ENCODE measurements at places on chromosomes 5 and 9.
A peak's percentile ranks its signal among the peaks of the same experiment; 100 is the strongest.

- no peaks in the 10 kb centered on the region for H3K36me3 ChIP-seq
- no peak for DNase-seq
- H3K4me3 ChIP-seq = no peak overlapping the region
- peaks cover 2% of the 10 kb centered on the region for H3K4me1 ChIP-seq
Observed at GRCh38 chr9:114499528-114499927, 5.7 kb downstream of the WHRN start.

DNA sequence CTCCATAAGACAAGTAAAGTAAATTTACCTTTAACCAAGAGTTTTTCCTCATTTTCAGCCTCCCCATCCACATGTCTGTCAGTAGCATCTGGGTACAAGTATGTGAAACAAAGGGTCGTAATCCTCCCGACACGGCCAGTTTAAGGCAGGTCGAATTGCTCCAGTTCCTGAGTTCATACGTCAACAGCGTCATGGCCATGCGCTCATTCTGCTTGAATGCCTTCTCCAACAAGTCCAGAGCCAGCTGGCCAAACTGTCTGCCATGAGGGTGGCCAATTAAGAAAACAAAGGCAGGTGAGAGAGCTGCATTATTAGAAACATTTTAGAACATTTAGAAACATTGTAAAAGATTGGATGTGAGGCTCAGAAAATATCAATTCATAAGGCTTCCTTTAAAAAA, 87.5 kb downstream of the TRPM6 start:
- no peak for DNase-seq
- H3K27ac ChIP-seq = no peak overlapping the region
- H3K4me3 ChIP-seq = no peak overlapping the region
- H3K36me3 ChIP-seq = no peaks in the 10 kb centered on the region

- no peak overlapping the region for H3K4me3 ChIP-seq
- no peak for DNase-seq
- H3K27ac ChIP-seq = no peak overlapping the region
- no peaks in the 10 kb centered on the region for H3K27me3 ChIP-seq
- no peaks in the 10 kb centered on the region for H3K4me1 ChIP-seq
Observed at GRCh38 chr9:86222667-86223066, 36.8 kb downstream of the C9orf153 start.

DNA sequence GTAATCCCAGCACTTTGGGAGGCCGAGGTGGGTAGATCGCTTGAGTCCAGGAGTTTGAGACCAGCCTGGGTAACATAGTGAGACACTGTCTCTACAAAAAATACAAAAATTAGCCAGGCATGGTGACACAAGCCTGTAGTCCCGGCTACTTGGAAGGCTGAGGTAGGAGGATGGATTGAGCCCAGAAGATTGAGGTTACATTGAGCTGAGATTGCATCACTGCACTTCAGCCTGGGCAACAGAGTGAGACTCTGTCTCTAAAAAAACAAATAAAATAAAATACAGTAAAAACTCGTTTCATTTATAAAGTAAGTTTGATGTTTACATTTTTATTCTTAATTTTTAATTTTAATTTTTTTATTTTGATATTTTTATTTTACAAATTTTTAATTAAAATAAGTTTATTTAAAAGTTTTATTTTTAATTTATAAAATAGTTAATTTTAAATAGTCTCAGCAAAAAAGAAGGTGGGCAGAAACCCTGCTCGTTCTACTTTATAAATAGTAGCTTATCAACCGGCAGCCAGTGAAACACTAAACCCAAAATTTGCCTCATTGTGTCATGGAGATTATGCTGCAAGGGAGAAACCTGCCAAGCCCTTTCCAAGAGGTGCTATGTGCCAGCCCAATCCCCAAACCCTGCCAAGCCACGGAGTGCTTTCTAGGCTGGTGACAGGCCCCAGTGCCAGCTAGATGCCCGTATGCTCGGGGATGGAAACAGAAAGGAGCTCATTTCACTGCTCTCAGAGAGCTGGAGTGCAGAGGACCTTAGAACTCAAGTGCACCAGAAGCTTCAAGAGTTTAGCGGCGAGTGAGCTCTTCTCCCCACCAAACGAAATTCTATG, 38.9 kb downstream of the SERINC5 start:
- no peak for DNase-seq
- no peak overlapping the region for H3K27ac ChIP-seq
- no peaks in the 10 kb centered on the region for H3K27me3 ChIP-seq
- no peak overlapping the region for H3K4me3 ChIP-seq
- peaks cover 23% of the 10 kb centered on the region for H3K36me3 ChIP-seq
- peaks cover 5% of the 10 kb centered on the region for H3K4me1 ChIP-seq

- H3K36me3 ChIP-seq = peaks cover 27% of the 10 kb centered on the region
- no peak for DNase-seq
- H3K27ac ChIP-seq = peak overlapping the region; percentile 36
- H3K4me3 ChIP-seq = no peak overlapping the region
Observed at GRCh38 chr5:673161-673830, 19.9 kb downstream of the TPPP start.

DNA sequence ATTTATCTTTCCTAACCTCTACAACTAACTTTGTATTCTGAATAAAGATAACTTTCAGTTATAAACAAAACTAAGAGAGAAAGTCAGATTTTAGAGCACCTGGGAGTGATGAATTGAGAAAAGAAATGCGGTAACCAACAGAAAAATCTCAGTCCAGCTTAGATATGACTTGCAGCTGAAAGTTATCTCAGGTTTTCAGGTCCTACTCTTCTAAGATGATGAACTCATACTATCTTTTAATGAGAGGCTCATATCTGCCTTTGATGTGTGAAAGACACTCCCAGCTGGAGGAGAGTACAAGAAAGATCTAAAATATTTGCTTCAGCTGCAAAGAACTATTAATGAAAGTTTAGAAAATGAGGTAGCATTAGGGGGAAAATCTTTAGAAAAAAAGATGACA, 190.5 kb downstream of the DENND1A start:
- peaks cover 2% of the 10 kb centered on the region for H3K36me3 ChIP-seq
- no peak overlapping the region for H3K4me3 ChIP-seq
- no peaks in the 10 kb centered on the region for H3K4me1 ChIP-seq
- H3K27ac ChIP-seq = no peak overlapping the region

DNA sequence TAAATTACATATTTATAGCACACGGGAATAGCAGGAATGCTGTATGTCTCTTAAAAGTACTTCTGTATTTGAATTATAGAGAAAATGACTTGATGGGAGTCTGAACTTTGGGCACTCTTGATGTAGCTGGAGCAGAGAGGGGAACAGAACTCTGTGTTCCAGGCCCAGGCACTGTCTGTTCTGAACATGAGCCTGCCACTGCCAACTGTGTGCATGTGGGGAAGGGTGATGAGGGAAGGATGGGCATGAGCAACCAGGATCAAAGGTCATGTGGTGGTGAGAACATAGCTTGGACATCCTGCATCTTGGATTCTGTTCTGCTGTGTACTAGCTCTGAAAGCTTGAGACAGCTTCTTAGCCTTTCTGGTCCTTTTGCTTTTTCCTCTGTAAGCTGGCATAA, 16.4 kb upstream of the ZBED3 start:
- no peaks in the 10 kb centered on the region for H3K4me1 ChIP-seq
- H3K27me3 ChIP-seq = no peaks in the 10 kb centered on the region
- H3K4me3 ChIP-seq = no peak overlapping the region
- no peak for DNase-seq

- H3K27ac ChIP-seq = no peak overlapping the region
- H3K27me3 ChIP-seq = no peaks in the 10 kb centered on the region
- DNase-seq = no peak
- no peak overlapping the region for H3K4me3 ChIP-seq
- no peaks in the 10 kb centered on the region for H3K36me3 ChIP-seq
- no peaks in the 10 kb centered on the region for H3K4me1 ChIP-seq
Observed at GRCh38 chr9:107090218-107090617, 192.9 kb upstream of the RAD23B start.

DNA sequence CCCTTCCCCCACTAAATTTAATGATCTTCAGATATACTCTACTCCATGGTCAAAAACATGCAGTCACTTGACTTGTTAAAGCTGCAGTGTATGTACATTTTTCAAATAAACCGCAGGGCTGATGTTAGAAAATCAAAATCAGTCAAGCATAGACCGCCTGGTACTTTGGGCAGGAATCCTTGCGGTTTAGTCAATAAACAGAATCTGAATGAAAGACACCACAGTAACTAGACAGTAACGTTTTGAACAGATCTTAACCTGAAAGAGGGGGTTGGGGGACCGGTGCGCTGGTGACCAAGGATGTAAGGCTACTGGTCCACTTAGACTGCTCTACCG, 188.8 kb downstream of the BNC2 start:
- no peak for DNase-seq
- no peak overlapping the region for H3K27ac ChIP-seq
- H3K4me1 ChIP-seq = no peaks in the 10 kb centered on the region
- H3K36me3 ChIP-seq = no peaks in the 10 kb centered on the region
- H3K27me3 ChIP-seq = no peaks in the 10 kb centered on the region
